ENCODE measurements at places on chromosomes 3 and 15. TPM values are rescaled to one million over a fixed set of nuclear protein-coding genes. Genes with fewer than 3 reads are reported as not detected.

The IMPG2 gene
- 0.28 TPM for total RNA-seq

The ZBED2 gene
- not detected for total RNA-seq

The VIPR1 gene
- 226 TPM for total RNA-seq

The CGNL1 gene
- 65.6 TPM for total RNA-seq

The ZNF621 gene
- 15.8 TPM for total RNA-seq

The PROK2 gene
- total RNA-seq, result 2.3 TPM

The PCLAF gene
- 5.5 TPM for total RNA-seq

DNA sequence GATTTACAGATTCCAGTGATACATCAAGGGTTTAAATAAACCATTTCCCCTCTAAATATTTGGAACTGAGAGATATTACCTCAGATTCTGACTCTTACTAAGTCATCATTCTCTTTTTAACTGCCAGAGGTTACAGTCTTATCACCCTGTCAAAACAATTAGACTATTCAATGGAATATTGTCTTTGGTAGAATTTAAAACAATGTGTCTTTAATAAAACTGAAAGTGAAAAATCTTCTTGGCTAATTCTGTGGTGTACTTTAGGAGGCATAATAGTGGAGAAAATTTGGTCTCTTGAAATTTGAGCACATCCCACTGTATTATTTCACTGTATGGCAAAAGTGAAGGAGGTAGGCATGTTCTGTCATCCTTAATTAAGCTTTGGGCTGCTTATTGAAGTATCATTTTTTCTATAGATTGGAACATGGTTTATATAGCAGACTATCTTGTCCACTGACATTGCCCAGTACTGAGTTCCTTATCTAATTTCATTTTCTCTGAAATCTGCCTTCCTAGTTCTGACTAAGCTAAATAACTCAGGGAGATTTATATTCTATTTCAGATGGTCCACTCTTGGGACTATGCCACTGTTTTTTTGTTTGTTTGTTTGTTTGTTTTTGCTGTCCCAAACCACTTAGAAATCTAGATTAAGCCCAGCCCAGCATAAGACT lies 48.0 kb upstream of the UTS2B start:
- DNase-seq, result no peak

DNA sequence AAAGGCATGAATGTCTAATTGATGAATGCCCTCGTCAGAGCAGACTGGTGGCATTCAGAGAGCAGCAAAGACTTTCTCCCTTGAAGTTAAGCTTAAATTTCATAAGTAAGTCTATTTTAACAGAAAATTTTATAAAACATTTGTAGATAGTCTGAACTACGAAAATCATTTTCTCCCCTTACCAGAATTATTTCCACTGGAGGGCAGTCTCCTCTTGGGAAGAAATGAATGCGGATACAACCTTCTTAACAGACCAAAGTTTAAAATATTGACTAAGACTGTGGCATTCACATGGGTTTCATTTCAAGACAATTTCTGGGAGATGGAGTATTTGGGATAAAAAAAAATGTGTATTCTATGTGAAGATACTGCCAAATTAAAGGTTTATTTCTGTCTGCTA lies 669.0 kb downstream of the FHIT start:
- DNase-seq, result no peak

DNA sequence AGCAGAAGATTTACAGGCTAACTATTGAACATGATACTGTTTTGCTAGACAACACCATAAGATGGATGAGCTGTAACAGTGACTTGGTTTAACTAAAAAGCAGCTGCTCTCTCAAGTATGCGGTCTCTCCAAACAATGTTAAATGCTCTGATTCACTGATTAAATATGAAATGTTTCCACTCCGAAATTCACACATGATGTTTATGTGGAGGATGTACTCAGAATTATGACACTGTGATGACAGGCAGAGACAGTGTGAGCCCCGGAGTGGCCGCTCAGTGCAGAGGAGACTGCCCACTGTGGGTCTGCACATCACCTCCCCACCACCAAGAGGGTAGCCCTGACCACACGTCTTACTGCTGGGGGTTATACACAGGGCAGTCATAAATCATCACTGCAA lies 83.9 kb upstream of the MEX3B start:
- no peak for DNase-seq

DNA sequence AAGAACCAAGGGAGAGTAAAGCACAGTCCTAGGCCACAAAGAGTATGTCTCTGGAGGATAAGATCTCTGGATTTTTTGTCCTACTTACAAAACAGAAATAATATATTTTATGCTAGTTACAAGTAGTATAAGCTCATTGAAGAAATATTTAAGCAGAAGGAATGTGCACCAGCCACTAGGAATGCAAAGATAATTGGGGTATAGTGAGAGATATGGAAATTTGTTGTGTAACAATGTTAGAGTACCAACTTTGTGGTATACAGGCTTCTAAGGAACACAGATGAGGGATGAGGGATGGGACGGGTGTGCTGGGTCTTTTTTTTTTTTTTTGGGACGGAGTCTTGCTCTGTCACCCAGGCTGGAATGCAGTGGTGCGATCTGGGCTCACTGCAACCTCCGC lies 26.5 kb downstream of the AKAP13 start:
- DNase-seq, result no peak

DNA sequence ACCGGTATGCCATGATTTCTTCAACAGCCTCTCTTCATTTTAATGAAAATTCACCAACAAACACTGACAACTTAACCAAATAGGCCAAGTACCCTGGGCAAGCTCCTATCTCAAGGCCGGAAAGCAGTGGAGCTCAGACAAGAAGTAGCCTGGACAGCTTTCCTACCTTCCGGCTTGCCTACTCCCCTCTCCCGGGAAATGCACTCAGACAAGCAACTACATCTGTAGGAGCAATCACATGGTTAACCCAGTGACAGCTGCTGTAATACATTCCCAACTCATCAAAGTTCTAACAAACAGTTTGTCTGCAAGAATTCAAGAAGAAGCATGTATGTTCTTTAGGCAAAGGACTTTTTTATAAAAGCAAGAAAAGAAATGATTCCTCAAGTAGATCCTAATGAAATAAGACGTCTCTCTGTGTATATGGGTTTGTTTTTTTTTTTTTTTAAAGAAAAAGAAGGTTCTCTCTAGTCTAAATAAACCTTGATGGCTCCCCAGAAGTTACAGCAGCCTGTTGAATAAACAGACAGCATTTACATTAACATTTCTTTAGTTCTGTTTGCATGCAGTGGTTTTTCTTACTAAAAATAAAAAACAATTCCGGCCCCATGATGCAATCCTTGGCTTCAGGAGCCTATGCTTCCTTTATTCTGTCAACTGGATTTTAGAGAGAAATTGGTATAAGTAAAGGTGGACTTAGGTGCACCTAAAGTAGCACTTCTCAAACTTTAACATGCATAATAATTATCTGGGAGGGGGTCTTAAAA lies 278.7 kb downstream of the NEK10 start:
- DNase-seq, result no peak

DNA sequence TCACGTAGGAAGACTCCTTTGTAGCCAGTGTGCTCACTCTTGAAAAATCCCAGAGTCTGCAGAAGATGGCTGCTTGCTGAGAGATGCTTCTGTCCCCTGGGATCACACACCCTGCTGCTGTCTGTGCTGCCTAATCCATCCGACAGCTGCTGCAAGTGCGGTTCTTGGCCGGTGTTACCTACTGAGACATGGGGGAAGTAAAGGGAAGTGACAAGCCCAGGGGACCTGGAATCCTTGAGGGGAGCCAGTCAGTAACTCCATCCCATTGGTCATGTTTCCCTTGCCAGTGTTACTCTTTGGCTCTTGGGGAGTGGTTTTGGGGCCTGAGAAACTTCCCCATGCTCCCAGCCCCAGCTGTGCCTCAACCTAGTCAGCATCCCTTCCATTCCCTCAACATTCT lies 8.3 kb upstream of the CPNE9 start:
- no peak for DNase-seq

DNA sequence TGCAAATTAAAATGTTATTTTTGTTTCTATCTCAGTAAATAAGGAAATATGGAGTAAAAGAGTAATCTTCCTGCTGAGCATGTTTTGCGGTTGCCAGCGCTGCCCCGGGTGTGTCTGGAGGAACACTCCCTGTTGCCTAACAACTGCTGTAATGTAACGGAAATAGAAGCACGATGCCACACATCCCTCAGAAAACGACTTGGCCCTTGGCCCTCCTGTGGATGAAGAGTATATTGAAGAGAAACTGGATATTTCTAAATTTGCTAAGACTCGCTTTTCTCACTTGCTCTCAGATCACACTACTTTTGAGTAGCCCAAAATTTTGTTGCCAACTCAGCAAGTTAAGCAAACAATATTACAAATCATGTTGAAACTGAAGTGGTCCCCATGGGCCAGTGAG lies 18.9 kb downstream of the CX3CR1 start:
- DNase-seq, result peak; percentile 37

- DNase-seq, result no peak
These were observed 220.4 kb upstream of the THBS1 start for GRCh38 chr15:39360452-39360851.

DNA sequence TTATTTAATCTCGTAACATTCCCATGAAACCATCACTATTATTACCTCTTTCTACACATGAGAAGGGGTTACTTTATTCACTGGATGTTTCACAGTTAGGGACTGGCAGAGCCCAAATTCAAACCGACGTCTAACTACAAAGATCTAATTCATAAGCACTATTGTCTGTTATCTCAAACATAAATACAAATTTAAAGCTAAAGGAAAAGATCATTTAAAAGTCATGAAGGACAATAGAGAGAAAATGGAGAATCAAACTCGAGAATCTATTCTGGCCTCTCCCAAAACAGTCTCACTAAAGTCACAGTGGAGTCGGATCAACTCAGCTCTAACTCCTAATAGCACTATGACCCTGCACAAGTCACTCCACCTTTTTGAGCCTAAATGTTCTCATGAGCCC lies 287.7 kb downstream of the ZIC4 start:
- DNase-seq, result no peak

GRCh38 chr15:85500060-85500708 lies 119.8 kb downstream of the AKAP13 start:
- peak; percentile 18 for DNase-seq

- no peak for DNase-seq
These were observed 24.0 kb upstream of the PTPRG start for GRCh38 chr3:61537366-61537765.

DNA sequence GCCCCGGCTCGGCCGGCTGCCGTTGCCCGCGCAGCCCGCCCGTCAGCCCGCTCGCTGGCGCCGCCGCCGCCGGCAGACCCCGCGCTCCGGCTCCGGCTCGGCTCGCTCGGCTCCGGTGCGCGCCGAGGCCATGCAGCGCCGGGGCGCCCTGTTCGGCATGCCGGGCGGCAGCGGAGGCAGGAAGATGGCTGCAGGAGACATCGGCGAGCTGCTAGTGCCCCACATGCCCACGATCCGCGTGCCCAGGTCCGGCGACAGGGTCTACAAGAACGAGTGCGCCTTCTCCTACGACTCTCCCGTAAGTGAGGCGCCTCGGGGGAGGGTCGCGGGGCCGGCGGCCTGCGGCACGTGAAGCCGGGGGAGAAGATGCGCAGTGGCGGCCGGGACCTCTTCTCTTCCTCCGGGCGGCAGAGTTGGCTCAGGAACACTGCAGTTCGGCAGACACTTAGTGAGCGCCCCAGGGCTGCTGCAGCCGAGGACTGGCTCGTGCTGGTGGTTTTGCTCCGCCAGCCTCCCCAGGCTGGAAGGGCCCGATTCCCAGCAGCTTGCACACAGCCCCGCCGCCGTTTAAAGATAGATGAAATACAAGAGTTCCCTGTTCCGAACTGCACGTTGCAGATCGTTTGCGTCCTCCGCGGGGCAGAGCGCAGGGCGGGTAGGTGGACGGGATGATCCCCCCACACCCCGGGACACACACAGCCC lies 407 bp downstream of the USP13 start:
- DNase-seq, result peak; percentile 74

- DNase-seq, result no peak
These were observed 92.8 kb downstream of the SV2B start for GRCh38 chr15:91192690-91193377.

DNA sequence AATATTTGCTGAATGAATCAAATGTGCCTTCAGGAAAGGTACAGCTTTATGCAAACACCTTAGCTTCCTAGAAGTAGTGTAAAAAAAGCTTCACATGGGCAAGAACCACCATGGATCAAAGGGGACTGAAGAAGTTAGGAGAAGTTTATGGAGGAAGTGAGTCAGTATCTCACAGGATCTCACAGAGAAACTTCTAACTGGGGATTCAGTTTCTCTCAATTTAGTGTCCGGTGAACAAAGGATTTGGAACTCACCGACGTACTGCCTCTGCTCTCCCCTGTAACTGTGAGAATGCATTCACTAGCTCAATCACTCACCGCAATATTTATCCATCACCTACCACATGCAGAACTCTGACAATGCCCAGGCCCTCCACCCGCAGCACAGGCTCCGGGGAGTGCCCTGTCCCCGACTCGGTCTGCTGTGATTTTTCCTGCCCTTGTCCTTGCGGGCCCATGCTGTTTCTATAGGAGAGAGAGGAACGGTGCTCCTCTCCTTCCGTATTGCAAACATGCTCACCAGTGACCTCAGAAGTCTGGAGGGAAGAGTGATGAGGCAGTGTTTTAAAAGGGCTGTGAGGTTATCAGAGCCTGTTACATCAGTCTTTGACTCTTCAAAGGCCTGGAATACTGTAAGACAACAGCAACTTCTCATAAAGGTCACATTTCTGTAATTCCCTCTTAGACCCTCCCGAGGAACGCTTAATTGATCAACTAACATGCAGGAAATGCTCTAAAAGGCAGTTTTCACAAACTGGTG lies 222.5 kb upstream of the ICE2 start:
- no peak for DNase-seq

DNA sequence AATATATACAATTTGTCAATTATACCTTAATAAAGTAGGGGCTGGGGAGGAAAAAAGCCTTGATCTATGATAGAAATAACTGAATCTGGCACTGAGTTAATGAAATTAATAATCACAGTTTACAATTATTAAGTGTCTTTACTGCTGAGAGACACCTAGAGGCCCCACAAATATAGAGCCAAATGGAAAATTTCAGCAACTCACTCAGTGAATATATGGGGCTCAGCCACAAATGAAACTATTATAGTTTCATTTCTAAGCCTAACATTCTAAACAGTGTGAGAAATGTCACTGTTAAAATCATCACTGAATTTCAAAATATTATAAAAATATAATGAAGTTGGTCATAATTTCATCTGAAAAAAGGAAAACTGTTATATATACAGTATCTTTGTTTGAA lies 40.3 kb downstream of the GNB4 start:
- DNase-seq, result no peak

DNA sequence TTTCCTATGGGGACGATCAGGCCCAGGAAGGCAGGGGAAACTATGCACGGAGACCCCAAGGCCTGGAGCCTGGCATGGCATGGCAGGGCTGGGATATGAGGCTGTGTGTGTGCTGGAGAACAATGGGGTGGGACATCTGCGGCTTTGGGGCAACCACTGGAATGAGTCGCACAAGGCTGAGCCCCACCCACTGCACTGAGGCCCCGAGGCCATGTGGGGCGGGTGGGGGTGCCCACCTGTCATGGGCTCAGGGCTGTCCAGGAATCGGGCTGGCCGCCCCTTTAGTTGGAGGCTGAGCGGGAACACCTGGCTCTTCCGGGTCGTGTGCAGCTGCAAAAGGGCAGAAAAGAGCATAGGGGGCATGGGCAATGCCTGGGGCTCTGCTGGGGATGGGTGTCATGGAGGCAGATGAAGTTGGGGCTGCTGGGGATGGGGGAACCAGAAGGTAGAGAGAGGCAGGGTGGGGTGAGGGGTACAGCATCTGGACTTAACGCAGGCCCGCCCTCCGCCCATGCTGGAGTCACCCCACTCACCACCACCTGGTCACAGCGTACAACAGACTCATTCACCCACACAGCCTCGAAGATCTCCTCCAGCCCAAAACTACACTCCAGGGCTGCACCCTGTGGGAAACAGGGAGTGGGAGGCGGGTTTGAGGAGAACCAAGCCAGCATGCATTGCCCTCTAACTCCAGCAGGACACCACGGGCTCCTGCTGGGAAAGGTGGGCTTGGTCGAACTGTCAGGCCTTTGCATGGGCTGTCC lies 31.1 kb downstream of the PLXND1 start:
- no peak for DNase-seq

Measured in prostate gland (tissue), 2 donors.